ENCODE measurements at places on chromosomes 3 and 15.
A peak's percentile ranks its signal among the peaks of the same experiment; 100 is the strongest.

- no peak for DNase-seq
These were observed 471.8 kb downstream of the GBE1 start for GRCh38 chr3:81289676-81290075.

DNA sequence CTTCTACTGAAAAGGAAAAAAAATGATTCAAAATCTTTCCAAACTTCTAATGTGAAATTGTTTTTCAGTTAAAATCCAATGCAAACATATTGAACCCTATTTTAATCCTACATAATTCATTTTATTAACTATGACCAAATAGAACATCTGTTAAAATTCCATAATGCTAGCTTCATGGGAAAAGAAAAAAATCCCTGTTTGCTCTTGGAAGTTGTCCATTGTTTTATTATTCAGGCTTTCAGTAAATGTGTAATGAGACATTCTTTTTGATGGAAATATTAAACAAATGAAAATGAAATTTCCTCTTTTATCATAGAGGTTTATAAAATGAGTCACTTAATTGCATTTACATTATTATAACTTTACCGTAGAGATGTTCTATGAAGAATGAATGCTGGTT lies 49.5 kb downstream of the SLC25A26 start:
- no peak for DNase-seq

DNA sequence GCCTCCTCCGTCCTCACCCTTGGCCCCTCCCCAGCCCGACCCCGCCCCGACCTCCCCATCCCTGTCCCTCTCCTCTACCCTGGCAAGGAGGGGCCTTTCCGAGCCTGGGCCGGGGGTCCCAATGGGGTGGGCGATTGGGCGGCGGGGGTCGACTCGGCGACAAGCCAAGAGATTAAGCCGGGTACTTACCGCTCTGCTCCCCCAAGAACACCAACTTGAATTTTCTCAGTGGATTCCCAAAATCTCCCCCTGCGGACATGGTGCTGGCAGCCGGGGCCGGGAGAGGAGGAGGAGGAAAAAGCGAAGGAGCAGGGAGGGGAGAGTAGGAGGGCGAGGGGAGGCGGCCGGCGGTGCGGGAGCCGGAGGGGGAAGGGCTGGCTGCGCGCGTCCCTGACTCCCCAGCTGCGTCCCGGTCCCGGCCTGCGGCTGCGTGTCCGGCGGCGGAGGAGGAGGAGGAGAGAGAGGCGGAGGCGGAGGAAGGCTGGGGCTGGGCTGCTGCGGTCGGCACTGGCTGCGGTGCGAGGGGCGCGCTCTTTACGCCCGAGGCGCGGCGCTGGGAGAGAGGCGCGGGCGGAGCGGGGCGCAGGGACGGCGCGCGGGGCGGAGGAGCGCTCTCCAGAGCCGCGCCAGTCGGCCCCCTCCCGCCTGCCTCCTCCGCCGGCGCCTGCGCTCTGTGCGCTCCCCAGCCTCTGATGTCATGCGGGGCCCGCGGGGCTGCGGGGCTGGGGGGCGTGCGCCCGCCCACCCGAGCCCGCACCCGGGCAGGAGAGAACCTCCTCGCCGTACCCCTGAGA lies at the start of gene RAB6B:
TSS of gene RAB6B (minus strand) at position 675 of the 794 bp plus-strand sequence. CDS start at position 259, 416 bp downstream.
- no peak for DNase-seq

DNA sequence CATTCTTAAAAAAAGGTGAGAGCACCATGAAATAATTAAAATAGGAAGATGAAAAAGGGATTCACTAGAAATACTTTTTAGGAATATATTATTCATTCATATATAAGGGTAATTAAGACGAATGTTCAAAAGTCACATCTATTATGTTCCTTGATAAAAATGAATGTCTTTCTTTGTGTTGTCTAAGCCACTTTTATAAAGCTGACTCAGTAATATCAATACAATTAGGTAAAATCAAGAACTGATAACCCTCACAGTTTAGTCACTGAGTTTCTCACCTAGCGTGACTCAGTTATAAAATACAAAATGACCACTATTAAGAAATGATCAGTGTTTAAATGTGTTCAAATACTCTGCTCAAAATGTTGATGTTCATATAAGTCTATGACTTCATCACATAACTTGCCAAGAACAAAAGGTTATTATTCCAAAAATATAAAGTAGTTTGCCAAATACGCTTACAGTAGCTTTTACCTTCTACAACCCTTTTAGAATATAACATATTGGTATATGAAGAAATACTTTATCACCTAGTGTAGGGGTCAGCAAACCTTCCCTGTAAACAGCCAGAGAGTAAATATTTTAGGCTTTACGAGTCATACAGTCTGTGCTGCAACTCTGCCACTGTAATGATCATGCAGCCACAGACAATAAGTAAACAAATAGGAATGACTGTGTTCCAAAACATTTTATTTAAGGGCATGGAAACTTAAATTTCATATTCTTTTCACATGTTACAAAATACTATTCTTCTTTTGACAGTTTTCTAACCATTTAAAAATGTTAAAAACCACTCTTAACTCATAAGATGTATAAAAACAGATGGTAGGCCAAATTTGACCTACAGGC lies 369.8 kb downstream of the TBC1D5 start:
- DNase-seq, result peak; percentile 60

DNA sequence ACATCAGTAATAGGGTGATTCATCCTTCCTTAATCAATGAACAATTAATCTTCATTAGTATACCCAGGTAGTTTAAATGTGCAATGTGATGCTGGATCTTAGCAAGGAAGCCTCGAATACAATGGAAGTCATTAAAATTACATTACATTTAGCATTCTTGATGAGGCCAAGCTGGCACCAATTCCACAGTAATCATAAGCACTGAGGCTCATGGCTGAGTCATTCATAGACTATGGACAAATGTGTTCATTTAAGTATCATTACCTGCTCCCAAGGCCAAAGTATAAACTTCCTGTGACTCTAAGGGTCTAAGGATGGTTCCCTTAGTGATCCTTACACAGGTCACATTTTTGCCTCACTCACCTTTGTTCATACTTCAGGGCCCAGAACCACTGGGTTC lies 266.4 kb upstream of the CDIN1 start:
- peak; percentile 40 for DNase-seq

Measured in PC-3 (cell line).